Posterior cingulate gyrus (tissue), 11 donors: ENCODE measurements at places on chromosomes 6 and 20.

- DNase-seq = no peak
Observed at GRCh38 chr6:143260857-143261256, 189.6 kb downstream of the ADAT2 start.

DNA sequence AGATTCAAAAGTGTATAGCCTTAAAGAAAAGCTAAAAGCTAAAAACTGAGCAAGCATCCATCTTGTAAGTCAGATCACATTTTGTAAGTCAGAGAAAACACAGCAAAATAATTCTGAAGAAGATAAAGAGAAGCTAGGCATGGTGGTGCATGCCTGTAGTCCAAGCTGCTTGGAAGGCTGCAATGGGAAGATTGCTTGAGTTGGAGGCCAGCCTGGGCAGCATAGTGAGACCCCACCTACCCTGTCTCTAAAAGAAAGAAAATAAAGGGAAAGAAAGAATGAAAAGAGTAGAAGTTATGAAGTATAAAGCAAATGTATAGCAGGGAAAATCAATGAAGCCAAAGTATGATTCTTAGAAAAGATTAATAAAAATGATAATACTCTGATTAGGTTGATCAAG, 20.5 kb upstream of the PKIG start:
- DNase-seq = no peak

DNA sequence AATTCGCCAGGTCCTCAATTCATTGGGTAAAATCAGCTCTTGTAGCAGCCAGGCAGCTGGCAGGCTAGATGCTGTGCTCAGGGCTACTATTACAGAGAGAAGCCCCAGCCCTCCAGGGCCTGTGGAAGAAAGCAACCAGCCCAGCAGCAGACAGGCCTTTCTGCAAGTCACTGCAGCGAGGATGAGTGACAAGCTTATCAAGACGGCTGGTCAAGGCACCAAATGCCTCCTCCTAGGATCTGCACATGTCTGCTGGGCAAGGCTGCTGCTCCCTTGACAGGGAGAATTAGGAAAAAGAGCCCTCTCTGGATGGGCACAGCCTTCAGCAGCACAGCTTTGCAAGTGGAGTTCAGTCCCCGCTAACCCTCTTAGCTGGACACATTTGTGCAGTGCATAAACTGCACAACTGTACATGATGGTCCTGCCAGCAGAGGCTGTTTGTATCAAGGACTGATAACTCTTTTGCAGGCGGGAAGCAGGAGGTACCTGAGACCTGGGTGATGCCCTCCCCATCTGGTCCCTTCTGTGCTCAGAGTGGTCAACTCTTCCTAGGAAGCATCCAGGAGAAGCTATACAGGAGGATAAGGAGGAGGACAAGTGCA, 89.9 kb downstream of the CDC5L start:
- DNase-seq = no peak

GRCh38 chr20:57583289-57584257, 22.7 kb downstream of the PCK1 start:
- DNase-seq = no peak

GRCh38 chr6:126376682-126377081, 36.8 kb downstream of the CENPW start:
- no peak for DNase-seq
